ENCODE measurements at places on chromosomes 3 and 15.

- no peak for DNase-seq
These were observed 427.1 kb upstream of the DPH6 start for GRCh38 chr15:35973029-35973428.

DNA sequence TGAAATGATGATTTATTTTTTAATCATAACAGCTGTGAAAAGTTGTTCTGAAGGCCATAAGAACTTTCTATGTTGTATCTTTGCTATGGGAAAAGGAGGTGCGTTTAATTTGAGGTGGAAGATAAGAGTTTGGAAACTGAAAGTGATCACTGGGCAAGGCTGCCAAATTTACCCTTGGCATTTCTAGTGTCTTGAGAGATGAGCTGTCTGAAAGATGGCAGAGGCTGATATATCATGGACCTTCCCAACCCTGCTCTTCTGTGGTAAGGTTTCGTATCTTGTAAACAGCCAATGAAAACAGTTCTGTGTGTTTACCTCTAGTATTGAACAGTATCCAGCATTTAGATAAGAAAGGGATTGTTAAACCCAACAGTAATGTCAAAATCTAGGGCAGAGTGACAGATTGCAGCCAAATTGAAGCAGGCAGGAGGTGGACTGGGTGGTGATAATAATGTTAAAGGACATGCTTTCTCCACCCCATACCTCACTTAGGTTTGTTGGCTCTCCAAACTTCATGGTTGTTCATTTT, 15.8 kb upstream of the NFKBIZ start:
- DNase-seq = no peak

GRCh38 chr15:62758126-62758951, 284.2 kb upstream of the TPM1 start:
- DNase-seq = no peak

DNA sequence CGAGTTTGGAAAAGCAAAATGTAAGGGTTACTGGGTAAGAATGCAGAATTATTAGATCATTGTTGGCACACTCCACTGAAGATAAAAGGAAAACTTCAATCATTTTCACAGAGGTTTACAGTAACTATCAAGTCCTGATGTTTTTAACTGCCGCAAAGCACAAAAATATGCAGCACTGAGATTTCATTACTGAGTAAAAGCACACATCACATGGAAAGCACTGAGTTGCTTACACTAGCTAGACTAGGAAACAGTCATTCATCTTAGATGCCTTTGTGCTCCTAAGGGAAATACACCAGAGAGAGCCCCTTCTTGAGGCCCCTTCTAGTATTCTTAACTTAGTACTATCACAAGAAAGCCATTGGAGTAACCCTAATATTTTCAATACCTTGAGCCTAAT, 11.8 kb upstream of the P2RY1 start:
- DNase-seq = no peak

GRCh38 chr3:141389703-141390102, 21.4 kb downstream of the ZBTB38 start:
- DNase-seq = no peak

DNA sequence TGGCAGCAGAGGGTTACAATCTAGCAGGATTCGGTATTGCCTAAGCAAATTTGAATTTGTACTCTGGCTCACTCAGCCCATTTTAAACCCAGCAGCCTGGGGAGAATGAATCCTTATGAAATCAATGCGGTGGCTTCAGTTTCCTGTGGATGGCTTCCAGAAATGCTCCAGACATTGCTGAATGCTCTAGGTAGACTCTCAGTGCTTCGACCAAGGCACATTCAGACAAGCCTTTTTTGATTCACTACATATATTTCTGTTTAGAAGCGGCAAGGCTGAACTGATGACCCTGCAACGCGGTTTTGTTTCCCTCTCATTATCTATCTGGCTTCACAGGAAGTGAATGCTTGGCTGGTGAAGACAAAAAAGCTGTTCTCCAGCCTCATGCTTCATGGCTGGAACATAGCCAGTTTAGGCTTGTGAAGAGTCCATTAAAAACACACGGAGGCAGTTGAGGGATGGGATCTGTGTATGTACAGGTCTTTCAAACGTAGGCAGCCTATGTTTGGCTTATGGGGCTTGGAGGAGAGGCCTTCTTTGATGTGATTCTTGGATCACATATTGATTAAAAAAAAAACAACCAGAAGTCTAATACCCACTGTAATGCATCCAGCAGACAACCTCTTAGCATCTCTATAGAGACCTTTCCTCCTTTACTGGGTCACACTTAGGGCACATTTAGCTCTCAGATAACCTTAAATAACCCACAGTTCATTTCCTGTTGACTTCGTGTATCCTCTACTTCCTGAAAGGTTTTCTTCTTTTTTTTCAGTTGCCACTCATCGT, 400.2 kb upstream of the TBL1XR1 start:
- no peak for DNase-seq

DNA sequence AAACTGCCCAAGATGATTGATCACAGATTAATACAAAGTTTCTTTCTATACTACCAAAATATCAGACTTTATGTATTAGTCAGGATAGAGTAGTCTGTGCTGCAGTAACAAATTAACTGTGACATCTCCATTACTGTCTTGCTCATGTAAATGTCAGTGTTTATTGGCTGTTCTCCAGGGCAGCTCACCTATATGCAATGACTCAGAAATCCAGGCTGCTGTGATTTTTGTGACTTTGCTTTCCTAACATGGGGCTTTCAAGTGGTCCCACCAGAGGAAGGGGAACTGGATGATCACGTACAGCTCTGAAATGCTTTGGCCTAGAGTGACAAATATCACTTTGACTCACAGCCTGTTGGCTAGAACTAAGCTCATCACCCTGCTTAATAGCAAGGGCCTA, 12.9 kb downstream of the PLS1 start:
- DNase-seq = no peak

DNA sequence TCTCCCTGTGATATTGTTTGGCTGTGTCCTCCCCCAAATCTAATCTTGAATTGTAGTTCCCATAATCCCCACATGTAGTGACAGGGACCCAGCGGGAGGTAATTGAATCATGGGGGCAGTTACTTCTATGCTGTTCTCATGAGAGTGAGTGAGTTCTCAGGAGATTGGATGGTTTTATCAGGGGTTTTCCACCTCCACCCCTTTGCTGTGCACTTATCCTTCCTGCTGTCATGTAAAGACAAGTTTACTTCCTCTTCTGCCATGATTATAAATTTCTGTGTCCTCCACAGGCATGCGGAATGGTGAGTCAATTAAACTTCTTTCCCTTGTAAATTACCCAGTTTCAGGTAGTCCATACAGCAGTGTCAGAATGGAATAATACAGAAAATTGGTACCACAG, 24.7 kb downstream of the TUSC7 start:
- DNase-seq = no peak

GRCh38 chr3:38746641-38747040, 69.4 kb downstream of the SCN10A start:
- DNase-seq = no peak

GRCh38 chr3:58833491-58833890, 166.9 kb upstream of the FAM3D start:
- no peak for DNase-seq

DNA sequence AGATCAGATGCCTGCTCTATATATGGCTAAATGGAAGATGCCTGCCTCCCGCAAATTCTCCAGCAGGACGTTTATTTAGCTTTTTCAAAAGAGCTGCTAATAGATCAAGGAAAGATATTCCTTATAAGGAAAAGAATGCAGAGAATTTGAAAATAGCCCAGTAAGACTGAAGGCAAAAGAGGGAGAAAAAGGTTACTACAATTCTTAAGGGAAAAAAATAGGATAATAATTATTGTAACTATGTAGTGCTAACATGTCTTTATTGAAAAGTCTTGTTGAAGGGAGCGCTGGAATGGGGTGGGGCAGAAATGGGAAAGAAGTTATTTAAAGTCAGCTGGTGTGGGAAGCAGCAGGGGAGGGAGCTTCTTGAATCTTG, 2.9 kb downstream of the TPM1 start:
- DNase-seq = no peak

DNA sequence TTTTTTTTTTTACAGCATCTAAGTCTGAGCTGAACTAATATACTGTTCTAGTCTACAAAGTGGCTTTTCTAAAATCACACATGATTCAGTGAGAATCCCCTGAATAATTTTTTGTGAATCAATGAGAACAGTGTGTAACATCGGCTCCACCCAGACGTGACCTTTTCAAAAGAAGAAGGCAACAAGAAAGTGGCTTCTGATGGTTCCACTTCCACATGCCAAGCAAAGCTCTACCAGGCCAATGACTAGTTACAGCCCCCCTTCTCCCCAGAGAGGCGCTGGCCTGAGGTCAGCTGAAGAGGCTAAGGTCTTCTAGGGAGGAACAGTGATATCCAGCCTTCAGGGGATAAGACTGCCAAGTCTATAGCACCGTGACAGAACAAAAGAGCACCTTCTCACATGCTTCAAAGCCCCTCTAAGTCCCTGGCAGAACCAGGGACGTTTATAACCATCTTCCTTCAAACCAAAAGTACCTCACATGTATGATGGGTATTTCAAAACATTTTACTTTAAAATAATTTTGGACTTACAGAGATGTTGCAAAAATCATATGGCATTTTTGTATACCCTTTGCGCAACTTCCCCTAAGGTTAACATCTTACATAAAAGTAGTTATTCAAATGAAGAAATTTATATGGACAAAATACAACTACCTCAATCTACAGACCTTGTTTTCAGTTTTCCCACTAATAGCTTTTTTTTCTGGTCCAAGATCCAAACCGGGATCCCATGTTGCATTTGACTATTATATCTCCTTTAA, 177.9 kb downstream of the OSBPL10 start:
- DNase-seq = no peak

- no peak for DNase-seq
These were observed 7.0 kb downstream of the ADIPOQ start for GRCh38 chr3:186849374-186849975.

DNA sequence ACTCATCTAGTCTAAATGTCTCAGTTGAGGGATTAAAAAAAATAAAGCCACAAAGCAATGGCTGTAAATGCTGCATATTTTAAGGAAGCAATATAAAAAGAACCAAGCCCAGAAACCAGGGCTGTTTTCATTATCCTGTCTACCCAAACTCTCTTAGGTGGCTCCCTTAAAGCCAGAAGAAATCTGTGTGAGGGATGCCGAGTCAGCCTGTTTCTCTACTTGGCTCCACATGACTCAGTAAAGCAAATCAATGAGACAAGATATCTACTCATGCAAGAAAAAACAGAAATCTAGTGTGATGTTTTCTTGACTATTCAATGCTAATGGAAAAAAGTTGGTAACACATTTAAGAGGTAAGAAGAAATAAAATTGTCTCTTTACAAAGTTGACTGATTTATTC, 296.2 kb downstream of the ZBTB20 start:
- DNase-seq = no peak

DNA sequence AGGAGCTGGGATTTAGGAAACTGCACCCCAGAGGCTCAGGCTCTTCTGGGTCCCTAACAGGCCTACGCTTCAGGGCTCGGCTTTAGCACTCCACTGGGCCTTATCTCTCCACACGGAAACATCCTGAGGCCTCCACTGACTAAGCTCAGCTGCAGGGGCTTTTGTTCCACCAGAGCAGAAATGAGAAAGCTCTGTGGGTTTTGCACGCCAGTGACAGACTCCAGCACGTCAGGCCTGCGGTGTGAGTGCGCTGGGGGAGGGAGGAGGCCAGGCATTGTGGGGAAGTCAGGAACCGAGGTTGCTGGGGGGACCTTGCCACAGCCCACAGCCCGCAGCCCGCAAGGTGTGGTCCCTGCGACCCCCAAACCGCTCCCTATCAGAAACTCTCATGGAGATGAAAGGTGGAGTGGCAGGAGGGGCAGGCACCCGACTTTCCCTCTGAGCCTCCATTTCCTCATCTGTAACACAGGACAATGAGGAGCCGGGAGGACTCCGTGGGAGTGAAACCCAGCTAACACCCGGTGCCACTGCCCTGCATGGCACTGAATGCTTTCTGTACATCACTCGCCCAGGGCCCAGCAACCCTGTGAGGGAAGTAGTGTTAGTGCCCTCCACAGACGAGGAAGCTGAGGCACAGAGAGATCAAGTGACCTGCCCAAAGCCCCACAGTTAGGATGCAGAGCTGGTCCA, 106.5 kb downstream of the TPRA1 start:
- DNase-seq = no peak

DNA sequence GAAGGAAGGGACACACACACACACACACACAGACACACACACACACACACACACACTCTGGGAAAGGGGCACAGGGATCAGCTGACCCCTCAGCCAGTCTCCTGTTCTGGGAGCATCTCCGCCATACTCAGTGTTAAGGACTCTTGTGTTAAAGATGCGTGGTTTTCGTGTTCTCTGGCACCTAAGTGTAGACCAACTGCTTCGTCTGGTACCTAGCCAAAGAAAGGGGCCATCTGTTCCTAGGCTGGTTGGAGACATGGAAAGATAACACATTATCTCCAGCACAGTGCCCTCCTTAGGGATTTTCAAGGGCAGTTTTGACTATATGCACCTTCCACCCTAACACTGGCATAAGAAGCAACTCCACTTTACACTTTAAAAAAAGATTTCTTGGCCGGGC, 65.1 kb downstream of the EPHB1 start:
- DNase-seq = no peak

- no peak for DNase-seq
These were observed 126.7 kb downstream of the SERPINI1 start for GRCh38 chr3:167862104-167862730.

GRCh38 chr3:144295613-144296012, 324.0 kb downstream of the DIPK2A start:
- DNase-seq = no peak

GRCh38 chr15:62901909-62902546, 140.5 kb upstream of the TPM1 start:
- DNase-seq = no peak

DNA sequence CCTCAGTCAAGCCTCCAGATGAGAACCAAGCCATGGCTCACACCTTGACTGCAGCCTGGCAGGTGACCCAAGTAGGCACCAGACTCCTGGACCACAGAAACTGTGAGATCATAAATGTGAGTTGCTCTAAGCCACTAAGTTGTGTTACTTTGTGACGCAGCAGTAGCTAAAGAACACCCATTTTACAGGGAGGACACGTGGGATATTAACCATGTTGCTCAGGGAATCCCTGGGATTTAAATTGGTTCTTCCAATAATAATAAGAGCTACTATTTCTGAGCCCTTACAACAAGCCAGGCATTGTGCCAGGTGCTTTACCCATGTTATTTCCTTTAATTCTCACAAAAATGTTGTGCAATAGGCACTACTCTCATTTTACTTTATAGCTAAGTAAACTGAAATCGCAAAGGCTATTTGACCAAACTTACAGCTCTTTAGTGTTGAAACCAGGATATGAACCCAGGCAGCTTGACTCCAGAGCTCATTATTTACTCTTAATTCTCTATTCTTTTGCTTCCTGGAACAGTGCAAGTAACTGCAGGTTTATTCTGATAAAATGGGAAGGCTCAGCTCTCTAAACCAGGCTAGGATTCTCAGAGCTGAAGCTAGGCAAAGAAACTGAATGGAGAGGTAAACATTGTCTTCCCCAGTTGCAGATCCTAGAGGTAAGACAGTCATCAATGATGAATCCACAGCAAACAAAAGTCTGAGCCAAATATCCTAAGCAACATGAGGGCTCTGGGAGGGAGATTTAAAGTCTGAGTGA, 294.4 kb downstream of the KBTBD8 start:
- DNase-seq = peak; percentile 4

DNA sequence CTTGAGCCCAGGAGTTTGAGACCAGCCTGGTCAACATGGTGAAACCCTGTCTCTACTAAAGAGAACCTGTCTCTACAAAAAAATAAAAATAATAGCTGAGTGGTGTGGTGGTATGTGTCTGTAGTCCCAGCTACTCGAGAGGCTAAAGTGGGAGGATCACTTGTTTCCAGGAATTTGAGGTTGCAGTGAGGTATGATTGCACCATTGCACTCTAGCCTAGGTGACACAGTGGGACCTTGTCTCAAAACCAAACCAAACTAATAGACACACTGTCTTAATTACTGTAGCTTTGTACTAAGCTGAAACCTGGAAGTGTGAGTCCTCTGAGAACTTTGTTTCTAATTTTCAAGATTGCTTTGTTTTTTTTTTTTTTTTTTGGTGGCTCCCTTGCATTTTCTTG, 30.4 kb downstream of the MGA start:
- DNase-seq = no peak
